ENCODE measurements at places on chromosomes 1 and 21.

GRCh38 chr1:36728846-36729245, 246.1 kb upstream of the CSF3R start:
- no peak for DNase-seq

- no peak for DNase-seq
Observed at GRCh38 chr1:169779970-169780369, 14.7 kb downstream of the METTL18 start.

- DNase-seq, result peak; percentile 49
Observed at GRCh38 chr1:46550751-46551231, 656 bp downstream of the KNCN start.

DNA sequence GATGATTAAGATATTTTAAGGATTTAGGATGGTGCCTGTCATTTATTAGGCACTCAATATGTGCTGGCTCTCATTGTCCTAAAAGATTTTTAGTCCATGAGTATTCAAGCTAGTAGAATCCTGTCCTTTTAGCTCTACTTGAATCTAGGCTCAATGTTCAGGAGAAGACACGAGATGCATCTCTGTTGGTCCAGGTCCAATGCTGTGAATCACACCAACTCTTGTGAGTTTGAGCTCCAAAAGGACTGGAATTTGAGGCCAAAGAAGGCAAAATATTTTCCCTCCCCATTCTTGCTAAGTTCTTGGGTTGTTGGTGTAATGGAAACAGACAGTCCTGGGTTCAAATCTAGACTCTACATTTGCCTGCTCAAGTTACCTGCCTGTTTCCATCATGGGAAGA, 1.4 kb upstream of the PODN start:
- DNase-seq, result no peak

DNA sequence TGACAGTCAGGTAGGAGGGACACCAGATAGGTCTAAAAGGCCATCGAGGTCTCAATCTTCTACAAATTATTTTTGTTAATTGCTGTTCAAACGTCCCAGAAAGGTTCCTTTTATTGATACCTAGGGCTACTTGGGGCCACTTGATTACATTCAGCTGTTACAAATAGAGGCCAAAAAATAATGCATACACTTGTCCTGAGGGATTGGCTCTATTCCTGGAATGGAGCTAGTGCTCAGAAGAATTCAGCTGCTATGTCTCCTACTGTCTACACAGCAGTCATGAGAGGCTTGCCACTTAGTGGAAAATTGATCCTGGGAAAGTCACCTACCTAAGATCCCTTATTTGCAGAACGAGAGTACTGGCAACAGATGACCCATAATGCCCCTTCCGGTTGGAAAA, 498.3 kb downstream of the ADGRL2 start:
- DNase-seq, result no peak

DNA sequence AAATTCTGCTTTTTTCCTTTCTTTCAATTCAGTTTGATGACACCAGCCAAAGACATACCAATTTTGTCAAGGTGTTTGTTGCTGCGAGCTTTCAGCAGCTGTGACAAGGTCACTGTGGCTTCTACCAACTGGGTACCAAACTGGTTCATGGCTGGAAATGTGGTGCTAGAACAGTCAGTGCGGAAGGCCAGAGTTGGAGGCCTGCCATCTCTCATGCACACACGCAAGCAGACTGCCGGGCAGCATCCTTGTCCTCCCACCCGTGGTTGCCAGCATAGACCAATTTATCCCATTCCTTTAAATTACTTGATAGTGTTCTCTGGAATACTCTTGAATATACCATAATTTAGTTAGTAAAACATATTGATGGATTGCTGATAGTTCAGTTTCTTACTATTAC, 79.9 kb upstream of the GPR52 start:
- no peak for DNase-seq

GRCh38 chr21:45482899-45483821, 59.1 kb downstream of the SLC19A1 start:
- no peak for DNase-seq

- DNase-seq, result no peak
Observed at GRCh38 chr1:94284476-94284875, 47.1 kb upstream of the ARHGAP29 start.

GRCh38 chr1:223738465-223739365, 26.4 kb downstream of the CAPN2 start:
- DNase-seq, result no peak

DNA sequence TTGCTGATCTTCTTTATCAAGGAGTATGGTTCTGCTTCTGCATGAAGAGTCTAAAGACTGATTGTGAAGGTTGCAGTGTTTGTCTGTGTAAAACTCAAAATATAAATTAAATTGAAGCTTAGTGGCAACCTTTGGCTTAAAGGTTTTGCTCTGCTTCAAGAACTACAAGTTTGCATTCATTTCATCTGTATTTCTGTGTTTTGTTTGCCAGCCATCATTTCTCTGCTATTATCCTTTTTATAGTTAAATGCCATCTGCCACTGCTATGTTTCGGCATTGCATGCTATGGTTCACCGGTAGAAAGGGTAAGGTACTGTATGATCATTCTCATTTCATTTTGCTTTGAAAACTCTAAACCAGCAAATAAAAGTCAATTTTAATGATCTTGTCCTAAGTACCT, 52.9 kb downstream of the OSBPL9 start:
- no peak for DNase-seq

DNA sequence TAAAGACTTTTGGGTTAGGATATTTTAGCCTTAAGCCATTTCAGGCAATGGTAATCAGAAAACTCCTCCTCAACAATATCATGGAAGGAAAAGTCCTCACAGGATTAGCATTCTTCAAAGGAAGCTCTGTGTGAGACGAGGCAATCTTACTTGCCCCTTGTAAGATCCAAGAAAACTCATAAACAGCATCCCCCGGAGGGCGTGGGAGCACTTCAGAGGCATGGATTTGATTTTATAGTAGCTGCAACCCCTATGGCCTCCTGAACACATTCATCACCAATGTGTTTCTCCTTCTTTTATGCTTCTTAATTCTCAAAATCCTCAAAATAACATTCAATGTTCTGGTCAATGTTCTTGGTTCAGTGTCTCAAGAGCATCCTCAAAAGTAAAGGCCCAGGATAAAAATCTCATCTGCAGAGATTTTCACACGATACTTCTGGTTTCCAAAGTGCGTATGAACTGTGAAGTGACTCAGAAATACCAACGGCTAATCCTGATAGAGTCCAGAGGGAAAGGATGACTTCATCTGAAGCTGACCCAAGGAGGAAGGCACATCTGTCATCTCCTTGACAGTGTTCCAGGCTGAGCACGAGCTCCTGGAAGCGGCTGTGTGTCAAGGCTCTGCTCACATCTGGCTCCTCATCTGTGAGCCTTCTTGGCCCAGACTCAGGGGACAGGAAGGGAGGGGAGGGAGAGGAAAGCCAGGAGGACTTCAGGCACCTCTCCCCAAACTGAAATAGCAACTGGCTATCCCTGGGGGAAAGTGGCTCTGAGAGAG, 49.3 kb upstream of the PSEN2 start:
- no peak for DNase-seq

DNA sequence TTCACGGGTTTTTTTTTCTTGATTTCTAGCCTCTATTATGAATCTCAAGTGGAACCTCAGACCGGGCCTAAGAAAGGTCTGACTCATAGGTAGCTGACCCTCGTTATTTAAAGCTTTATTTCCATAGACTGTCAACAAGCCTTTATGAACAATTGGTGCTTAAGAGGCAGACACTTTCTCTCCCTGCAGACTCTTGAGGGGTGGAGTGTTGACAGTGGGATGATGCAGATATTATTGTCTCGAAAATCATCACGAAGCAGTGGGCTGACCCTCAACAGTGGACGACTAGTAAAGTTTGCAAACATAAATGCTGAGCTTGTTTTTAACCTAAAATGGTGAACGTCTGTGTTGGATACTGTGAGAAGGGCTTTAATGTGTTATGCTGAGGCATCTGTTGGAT, 1.8 kb downstream of the SFT2D2 start:
- peak; percentile 33 for DNase-seq

DNA sequence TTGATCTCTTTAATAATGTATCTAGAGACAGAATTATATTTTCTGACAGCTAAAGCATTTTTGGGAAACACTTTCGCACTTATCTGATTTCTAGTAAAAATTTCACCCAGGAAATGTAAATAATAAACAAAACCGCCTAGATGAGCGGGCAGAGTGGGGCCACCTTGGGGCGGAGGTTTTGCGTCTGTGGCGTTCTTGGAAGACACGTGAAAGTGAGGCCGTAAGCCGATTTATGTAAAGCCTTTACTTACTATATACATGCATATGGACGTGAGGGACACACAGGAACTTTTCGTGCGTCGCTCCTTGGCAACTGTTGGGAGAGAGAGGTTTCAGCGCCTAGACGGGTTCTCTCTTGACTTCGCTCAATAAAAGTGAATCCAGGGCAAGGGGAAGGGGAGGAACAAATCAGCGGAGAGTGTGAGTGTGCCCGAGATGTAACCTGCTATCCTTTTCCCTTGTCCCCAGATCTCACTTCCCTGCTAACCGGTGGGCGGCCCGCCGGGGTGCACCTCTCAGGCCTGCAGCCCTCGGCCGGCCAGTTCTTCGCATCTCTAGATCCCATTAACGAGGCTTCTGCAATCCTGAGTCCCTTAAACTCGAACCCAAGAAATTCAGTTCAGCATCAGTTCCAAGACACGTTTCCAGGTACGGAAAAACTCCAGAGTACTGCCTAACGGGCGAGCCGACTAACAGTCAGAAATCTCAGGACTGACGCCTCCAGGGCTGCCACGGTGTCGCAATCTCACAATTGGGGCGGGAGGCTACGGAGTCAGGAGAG, 1.7 kb downstream of the HLX start:
- no peak for DNase-seq

DNA sequence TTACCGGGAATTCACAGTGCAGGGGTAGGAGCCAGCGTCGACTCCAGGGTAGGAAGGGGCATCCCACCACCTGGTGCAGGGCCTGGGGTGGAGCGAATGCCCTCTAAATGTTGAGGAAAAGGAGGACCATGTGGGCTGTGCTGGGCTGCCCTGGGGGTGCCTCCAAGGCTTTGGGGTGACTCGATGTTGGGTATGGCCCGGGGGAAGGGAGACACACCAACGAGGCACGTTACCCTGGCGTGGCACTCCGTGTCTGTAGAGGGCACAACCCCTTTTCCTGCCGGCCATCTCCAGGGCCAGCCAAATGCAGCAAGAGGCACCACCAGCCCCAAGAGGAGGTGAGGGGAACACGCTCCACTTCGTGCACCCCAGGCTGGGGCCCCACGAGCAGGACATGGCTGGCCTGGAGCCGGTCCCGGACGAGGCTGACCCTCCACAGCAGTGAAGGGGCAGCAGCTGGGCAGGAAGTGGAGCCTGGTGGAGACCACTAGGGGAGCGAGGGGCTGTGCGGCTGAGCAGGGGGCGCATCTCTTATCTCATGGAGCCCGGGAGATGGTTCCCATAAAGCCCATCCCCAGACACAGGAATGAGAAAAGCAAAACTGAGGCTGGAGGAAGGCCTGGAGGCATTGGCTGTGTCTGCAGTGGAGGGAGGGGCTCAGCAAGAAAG, 11.2 kb downstream of the ACTRT2 start:
- DNase-seq, result no peak

- DNase-seq, result no peak
Observed at GRCh38 chr1:235069176-235069575, 59.5 kb downstream of the TOMM20 start.

GRCh38 chr1:173164686-173165085, 42.4 kb downstream of the TNFSF4 start:
- DNase-seq, result no peak

DNA sequence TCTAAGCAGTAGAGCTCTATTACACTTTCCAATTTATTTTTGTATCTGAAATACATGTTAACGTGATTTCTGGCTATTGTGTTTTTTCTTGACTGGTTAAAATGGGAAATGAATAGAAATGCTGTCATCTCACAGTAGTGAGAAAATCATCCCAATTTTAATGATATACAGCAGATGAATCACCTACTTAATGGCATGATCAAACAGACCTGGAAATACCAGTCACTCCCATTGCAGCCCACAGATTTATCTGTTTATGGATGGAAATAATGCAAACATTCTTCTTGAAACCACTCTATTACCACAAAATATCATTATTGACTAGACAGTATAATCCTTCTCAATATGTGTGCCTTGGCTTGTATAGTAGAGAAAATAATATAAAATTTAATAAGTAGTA, 497.8 kb upstream of the ADAMTS5 start:
- DNase-seq, result no peak

- no peak for DNase-seq
Observed at GRCh38 chr1:185661971-185662370, 72.2 kb upstream of the HMCN1 start.

DNA sequence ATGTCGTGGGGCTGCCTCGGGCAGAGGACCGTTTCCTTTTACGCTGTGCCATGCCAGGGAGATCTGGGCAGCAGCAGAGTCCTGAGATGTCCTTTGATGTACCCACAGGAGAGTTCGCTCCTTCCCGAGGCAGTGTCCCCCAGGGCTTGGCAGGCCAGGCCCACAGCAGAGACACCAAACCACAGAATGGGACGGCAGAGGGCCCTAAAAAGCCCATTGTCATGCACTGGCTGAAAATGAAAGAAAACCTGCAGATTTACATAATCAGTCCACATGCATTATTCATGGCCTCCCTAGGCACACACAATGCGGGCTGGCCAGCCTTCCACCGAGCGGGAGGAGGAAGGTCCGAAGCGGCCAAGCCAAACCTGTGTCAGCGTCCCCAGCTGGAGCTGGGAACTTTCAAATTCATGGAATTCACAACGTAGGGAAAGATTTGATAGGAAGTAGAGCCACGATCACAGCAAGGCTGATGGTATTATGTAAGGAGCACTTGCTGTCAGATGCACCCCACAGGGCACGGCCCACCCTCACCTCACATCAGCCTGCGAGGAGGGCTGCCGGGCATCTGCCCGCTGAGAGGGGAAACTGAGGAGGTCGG, 25.3 kb upstream of the EFHD2 start:
- DNase-seq, result no peak

- no peak for DNase-seq
Observed at GRCh38 chr1:223525546-223525945, 132.3 kb downstream of the CCDC185 start.

GRCh38 chr1:20483833-20484518, 2.0 kb downstream of the CAMK2N1 start:
- DNase-seq, result no peak

- no peak for DNase-seq
Observed at GRCh38 chr1:199089393-199090122, 450.7 kb downstream of the PTPRC start.

DNA sequence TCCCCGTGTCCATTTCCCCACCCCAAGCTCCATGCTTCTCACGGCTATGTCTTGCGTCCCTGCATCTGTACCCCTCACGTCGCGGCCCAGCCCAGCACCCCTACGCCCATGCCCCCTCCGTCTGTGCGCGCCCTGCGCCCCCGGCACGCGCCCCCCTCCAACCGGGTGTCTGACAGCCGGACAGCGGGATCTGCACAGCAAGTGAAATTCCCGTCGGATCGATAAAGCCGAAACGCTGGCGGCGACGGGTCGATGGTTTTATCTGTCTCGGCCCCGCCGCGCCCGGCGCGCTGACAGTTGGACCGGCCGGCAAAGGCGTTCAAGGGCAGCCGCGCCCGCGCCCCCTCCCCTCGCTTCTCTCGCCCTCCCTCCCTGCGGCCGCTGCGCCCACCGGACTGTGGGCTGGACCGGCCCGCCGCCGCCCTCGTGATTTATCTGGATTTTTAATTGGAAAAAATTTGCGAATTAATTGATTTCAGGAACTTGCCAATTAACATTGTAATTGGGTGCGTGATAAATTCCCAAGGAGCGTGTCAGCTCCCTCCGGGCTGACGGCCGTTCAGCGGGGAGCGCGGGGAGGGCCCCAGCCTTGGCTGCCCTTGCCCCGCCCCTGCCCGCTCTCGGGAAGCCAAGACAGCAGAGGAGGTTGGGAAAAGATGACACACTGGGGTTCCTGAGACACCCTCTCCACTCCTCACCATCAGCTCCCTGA, 57.1 kb downstream of the TMEM53 start:
- DNase-seq, result no peak

GRCh38 chr1:41410462-41410861, 49.2 kb downstream of the FOXO6 start:
- DNase-seq, result no peak

Data from NCI-H748 treated with DMSO at 0.1 percent for 48 hours (cell line).